SW 1271 (cell line): ENCODE measurements at places on chromosomes 16 and 17.
A peak's percentile ranks its signal among the peaks of the same experiment; 100 is the strongest.

DNA sequence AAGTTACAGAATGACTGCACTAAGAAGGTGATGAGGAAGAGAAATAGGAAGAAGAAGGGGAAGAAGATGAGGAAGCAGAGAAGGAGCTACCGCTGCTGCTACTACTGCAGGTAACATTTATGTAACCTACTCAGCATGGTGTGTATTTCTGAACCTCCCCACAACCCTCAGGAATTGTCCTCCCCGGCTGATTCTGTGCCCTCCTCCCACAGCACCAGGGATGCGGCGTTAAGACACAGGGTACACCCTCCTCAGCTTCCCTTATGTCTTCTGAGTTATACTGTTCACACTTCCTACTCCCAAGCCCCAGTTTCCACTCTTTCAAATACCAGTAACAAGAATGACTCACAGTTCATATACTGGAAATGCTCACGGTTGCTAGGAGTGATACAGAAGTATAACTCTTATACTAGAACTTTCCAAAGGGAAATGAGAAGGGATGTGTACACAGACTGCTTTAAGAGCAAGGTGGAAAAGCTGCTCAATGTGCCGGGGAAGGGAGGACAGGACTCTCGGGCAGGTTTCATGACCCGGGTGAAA is 224.5 kb upstream of the PSMD7 start:
- DNase-seq: no peak

DNA sequence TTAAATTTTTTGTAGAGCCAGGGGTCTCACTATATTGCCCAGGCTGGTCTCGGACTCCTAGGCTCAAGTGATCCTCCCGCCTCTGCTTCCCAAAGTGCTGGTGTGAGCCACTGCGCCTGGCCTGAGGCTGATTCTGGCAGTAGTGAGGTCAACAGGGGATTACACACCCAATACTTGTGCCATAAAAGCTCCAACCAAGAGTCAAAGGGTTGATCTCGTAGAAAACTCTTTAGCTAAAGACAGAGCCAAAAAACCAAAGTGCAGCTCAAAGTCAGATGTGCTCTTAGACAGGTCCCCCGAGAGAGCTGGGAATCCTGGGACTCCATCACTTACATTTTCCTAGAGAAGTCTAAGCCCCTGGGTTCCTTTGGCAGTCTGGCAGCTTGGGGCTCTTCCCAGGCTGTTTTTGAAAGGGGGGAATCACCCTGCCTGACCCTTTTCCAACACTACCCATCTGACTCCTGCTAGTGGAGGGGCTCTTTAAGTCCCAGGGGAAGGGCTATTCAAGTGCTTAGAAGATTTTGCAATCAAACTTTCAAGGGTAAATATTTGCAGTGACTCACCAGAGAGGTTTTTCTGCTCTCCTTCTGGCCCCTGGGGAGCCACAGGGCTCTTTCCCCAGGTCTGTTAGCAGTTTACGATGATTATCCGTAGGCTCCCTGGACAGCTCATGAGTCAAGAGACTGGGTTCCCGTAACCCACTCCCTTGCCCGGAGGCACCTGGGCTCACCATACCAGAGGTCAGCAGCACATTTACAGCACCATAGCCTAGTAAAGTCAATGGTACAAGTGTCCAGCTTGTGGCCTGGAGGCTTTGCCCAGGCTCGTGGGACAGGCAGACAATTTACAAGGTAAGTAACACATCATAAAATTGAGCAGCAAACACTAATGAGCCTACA is 408.7 kb downstream of the SLC39A11 start:
- no peak for DNase-seq

GRCh38 chr16:35559911-35560636 is 2100.7 kb downstream of the TP53TG3F start:
- DNase-seq: no peak

GRCh38 chr17:47949946-47950345 is 7.7 kb downstream of the PRR15L start:
- no peak for DNase-seq

- DNase-seq: no peak
Measured at GRCh38 chr17:50953518-50953830, 87.3 kb upstream of the TOB1 start.

DNA sequence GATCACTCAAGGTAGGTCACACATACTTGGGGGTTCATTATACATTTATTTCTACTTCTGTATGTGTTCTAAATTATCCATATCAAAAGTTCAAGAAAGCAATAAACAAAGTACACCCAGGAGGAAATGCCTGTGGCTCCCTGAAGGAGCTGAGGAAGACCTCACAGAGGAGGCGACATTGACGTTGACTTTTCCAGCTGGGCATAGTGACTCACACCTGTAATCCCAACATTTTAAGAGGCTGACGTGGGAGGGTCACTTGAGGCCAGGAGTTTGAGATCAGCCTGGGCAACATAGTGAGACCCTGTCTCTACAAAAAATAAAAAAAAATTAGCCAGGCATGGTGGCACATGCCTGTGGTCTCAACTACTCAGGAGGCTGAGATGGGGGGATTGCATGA is 16.3 kb downstream of the ITGAD start:
- peak; percentile 23 for DNase-seq

DNA sequence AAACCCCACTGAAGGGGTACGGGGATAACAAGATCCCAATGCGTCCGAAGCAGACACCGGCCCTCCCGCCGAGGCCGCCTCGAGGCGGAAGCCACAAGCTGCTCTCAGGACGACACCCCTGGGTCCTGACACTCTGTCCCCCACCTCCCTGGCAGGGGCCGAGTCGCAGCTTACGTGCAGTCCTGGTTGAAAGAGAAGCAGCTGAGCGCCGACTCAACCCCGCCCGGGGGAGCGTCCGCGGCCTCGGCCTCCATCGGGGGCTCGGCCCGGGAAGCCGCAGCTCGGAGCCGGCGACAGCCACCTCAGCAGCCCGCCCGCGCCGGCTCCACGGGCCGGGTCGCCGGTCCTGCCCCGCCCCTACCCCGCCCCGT is at the start of gene WIPI1:
TSS of gene WIPI1 (minus strand) at position 329 of the 371 bp plus-strand sequence. CDS start at position 254, 75 bp downstream.
- peak; percentile 49 for DNase-seq

DNA sequence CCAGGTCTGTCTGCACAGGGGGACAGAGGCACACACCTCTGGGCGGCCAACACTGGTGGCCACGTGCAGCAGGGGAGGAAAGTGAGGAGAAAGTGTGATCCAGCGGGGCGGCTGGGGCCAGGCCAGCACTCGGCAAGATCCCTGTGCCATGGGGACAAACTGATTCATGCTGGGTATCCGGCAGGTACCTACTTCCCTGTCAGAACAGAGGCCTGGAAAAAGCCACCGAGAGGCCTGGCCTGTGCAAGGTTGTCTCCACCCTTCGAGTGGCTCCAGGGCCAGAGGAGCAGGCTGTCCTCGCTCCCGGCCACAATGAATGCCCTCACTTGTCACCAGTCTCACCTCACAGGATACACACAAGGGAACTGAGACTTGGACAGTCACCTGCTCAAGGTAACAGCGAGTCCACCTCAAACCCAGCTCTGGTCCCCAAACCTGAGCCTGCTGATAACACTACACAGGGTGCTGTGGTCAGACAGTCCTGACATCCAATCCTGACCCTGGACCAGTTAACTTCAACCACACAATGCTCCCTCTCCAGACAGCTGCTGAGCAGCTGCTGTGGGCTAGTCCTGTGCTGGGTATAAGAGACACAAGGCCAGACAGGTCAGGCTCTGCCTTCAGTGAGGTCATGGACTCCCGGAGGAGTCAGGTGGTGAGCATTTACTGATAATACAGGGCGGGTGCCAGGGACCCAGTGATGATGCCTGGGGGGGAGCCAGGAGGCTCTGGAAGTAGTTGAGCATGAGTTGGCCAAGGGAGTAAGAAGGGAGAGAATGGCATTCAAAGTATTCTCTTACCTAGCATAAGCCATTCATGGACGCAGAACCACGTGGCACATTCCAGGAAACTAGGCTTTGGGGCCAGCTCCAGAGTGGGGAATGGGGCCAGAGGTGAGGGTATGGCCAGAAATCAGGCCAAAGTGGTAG is 53.0 kb downstream of the VAC14 start:
- no peak for DNase-seq

DNA sequence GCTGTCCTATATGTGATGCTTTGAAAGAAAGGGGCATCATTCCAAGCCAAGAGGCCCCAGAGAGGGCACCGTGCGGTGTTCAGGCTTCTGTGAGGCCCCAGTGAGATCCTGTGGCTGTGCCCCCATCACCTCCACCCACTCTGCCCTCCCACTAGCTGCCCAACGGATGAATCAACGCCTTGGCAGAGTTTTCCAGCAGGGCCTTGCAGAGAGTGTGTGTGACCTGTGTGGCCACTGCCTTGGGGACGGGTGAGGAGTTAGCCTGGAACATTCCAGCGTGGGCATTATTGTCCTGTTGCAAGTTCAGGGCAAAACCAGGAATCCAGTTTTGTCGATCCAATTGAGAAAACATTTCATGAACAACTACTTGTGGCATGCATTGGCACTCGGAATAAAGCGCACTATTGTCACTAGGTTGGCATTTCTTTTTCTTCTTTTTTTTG is 53.7 kb downstream of the SF3B3 start:
- peak; percentile 48 for DNase-seq

DNA sequence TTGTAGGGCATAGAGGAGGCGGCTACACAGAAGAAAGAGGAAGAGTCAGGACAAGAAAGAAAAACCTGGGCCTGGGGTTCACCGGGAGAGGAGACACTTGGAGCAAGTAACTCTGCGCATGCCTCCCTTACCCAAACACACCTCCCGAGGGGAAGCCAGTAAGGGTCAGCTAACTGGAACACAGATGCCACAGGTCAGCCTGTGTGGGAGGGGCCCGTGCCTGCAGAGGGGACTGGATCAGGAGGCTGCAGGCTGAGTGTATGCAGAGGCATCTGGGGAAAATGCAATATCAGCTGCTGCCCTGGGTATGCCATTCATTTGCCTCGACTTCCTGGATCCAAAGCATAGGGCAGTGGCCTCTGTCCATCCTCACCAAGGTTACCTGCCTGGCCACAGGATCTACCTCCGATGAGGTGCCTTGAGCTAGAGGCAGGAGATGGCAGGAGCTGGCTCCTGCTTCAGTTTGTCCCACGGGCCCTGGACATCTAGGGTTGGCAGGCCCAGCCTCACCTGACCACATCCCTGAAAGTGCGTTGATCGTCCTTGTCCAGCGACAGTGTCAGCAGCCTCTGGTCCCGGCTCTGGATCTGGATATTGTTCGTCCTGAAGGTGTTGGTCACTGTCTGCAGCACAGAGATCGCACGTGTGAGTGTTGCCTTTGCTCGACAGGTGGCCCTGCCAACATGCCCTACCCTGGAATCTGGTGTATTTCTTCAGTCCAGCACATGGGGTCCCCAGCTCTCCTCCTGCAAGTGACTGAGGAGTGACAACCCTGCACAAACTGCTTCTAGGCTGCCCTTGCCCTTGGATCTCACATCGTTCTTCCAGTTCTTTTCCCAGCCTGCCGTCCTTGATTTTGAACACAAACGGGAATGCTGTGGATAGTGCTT is 4.6 kb upstream of the MFSD6L start:
- DNase-seq: no peak

DNA sequence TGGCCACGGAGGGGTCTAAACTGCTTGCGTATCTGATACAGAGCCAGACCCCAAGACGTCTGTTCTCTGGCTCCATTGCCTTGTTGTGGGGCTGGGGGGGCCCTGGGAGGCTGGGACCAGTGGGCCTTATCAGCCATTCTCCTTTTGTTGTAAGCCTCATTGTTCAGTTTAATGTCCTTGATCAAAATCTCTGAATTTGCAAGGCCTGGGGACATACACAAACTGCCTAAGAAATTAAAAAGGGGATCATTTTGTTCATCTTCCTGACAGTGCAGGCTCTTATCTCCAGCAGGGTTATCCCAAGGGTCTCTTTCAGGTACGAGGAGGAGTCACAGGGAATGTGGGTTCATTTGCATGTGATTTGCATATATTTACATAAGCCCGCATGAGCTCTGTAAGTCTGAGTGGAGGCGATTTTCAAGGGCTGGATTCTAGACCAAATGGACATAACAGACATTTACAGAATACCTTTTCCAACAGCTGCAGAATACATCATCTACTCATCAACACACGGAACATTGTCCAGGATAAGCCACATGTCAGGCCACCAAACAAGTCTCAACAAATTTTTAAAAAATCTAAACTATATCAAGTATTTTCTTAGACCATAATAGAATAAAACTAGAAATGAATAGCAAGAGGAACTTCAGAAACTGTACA is 269.8 kb downstream of the RBFOX1 start:
- DNase-seq: no peak

DNA sequence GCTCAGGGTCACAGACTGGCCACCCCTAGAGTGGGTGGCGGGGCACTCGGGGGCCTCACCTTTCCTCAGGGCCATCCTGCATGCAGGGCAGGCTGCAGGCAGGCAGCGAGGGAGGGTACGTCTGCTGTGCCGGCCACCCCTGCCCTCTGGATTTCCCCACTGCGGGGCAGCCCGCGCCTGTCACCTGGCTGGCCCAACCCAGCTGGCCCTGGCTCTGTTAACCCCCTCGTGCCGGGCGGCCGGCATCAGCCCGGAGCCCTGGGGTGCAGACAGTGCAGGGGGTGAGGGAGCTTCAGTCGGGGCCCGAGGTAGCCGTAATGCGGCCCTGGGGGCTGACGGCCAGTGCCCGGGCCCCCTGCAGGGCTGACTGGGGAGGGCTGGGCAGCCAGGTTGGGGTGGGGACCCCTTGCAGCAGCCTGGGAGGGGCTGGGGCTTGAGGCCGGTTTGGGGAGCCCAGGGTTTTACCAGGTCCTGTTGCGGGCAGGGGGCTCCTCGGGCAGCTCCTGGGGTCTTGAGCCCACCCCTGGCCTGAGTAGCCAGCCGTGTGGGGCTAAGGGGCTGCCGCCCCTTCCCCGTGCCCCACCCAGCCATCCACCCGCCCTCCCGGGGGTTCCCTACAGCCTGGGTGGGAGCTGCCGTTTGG is at the start of gene IGFALS:
TSS of gene IGFALS (minus strand) at position 128 of the 643 bp plus-strand sequence. CDS start at position 75, 53 bp downstream.
- no peak for DNase-seq

GRCh38 chr16:54923055-54923473 is 7.6 kb upstream of the IRX5 start:
- DNase-seq: no peak

DNA sequence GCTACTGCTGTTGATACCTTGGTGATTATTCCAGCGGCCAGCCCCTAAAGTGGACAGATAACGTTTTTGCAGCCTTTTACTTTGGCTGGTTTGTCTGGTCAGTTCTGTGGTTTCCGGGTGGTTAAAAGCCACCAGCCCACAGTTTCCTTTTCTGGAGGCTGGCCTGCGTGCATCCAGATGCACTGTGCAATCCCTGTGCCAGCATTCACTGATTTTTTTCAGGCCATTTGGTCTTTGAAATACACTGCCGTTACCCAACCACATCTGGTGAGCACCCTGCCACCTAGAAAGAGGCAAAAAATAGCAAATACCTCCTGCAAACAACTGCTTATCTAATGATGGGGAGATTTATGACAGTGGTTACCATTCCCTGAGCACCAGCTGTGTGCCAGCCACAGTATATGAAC is 797 bp downstream of the NUDT7 start:
- DNase-seq: peak; percentile 11
